ENCODE measurements at places on chromosomes 5 and 9.

DNA sequence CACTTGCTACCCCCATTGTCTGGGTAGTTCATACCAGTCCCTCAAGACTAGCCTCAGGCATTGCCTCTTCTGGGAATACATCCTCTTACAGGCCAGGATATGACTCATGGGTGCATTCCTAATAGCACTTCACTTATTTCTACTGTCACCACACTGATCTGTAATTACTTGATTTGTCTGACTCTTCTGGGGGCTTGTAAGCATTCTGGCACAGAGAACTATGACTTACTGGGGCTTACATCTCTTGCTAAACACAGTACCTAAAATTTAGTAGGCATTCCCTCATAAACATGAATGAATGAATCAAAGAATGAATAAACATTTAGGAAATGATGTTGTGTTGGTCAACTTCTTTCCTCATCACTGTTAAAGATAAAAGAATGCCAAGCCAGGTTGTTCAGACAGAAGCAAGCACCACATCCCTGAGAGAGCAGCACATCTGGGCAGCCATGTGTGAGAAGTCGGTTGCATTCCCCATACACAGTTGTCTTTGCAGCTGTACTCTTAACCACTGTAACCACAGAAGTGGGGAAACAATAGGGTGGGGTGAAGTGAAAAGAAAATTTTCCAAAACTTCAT lies 27.6 kb downstream of the IL7R start:
- DNase-seq, result no peak

DNA sequence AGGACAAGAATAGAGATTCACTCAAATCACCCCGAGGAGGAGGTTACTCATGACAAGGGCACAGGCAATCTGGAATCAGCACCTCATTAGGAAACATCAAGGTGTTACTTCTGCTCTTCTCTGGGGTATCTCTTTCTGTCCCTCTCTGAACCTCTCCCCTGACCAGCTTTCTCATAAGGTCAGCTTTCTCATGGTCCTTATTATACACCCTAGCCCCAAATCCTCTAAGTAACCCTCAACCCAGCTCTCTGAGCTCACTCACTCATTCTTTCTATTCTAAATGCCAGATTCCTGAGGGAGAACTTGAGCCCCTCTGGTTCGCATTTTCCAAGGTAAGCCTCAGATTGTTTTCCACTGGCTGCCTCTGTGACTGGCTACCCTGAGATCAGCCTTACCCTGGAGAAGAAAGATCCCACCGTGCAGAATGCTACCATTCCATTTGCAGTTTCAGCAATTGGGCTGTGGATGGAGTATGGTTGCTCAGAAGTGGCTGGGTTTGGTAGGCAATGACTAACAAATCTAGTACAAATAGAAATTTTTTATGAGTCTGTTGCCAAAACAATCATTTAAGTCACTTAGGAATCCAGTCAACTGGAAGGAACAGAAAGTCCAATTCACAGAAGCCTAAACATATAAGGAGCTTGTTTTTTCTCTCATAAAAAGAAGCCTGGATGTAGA lies 9.0 kb upstream of the TIMD4 start:
- DNase-seq, result no peak

DNA sequence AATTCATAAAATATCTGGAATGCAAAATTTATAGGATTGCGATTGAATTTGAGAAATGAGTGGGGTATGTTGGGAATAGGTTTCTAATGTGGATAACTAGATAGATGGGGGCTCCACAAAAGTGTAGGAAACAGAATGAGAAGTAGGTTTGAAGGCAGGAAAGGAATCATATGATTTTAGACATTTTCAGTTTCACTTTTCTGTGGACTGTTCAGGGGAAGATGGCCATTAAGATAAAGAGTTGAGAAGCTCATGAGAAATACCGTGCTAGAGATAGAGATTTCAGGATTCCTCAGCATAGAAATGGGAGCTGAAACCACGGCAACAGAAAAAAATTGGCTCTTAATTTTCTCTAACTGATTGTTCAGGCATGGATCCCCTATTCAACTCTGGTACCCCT lies 163.4 kb upstream of the CD180 start:
- no peak for DNase-seq

DNA sequence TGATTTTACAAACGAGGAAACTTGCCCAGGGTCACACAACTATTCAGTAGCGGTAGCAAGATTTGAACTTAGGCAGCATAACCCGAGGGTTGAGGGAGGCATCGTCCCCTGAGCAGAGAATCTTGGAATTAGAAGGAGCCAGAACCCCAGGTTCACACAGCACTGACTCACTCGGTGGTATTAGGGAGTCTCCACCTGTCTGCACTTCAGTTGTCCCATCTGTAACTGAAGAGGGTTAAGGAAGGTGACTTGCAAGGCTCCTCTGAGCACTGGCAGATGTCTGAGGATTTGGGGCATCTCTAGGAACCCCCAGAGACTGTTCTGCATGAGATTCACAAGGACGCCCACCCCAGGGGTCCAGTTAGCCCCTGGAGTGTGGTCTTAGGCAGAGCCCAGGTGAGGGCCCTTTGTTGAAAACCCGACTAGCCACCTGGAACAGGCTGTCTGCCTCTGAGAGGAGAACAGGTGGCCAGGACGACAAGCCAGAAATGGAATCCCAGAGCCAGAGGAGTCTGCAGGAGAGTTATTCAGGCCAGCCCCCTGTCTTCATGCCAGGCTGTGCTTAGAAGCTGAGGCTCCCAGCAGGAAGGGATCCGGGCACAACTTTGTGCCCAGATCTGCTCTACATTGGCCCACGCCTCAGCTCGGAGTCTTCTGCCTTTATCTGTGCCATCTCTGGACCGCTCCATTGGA lies 50.0 kb upstream of the ORM1 start:
- no peak for DNase-seq

- no peak for DNase-seq
These were observed 74.8 kb downstream of the NLN start for GRCh38 chr5:65796751-65797316.

GRCh38 chr5:102040326-102040725 lies 255.8 kb downstream of the SLCO4C1 start:
- DNase-seq, result no peak

DNA sequence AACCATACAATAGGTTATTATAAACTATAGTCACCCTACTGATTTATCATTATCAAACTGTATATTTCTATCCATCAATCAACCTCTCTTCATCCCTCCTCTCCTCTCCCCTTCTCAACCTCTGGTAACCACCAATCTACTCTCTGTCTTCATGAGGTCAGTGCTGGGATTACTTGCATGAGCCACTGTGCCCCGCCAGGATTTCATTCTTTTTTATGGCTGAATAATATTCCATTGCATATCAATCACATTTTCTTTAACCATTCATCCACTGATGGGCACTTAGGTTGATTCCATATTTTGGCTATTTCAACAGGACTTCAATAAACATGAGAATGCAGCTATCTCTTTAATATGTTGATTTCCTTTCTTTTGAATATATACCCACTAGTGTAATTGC lies 10.8 kb upstream of the PURA start:
- DNase-seq, result no peak

GRCh38 chr5:773517-774264 lies 10.8 kb downstream of the ZDHHC11B start:
- no peak for DNase-seq

- no peak for DNase-seq
These were observed 44.5 kb upstream of the SUSD3 start for GRCh38 chr9:93013856-93014582.

DNA sequence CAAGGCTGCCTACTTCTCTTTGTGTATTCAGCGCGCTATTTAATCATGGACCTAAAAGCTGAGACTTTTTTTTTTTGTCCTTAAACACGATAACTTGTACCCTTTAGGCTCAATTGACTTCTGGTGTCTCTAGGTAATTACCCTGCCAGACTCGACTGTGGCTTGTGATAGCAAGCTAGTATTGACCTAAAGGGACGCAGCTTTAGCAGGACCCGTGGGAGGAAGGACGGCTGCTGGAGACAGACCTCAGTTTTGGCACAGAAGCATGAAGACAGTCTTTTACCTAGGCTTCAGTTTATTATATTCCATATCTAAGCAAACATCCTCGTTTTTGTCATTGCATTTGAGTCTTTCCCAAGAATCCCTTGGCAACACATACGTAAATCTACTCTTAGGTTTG lies 115.3 kb downstream of the SMC2 start:
- no peak for DNase-seq

GRCh38 chr5:98989727-98990126 lies 60.9 kb upstream of the CHD1 start:
- DNase-seq, result no peak

GRCh38 chr5:102414448-102414847 lies 84.4 kb downstream of the SLCO6A1 start:
- no peak for DNase-seq

- no peak for DNase-seq
These were observed 22.2 kb upstream of the ERAP2 start for GRCh38 chr5:96854067-96854466.

- no peak for DNase-seq
These were observed 184.0 kb downstream of the SYK start for GRCh38 chr9:90985631-90986030.

DNA sequence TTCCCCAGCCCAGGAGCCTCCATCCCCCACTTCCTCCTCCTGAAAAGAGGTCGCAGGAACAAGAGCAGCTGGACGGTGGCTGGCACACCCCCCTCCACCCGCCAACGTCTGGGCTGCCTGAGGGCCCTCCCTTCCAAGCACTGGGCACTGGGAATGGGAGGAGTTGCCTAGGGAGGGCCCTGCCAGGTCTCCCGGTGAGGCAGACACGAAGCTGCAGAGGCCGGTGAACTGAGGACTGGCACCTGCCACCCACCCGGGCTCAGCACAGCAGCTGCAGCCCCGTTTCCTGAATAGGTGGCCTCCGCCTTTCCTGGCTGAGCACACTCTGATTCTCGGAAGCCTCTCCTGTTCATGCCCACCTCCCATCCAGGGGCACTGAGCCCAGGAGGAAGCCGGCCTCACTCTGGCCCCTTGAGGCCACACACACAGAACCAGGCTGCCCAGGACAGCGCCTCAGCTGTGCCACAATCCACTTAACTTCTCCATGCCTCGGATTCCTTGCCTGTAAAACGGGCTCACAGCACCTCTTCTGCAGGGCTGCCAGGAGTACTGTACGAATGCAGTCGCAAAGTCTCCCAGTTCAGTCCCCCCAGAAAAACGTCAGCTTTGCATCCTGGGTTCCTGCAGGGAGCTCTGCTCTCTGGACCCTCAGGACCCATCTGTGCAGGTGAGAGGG lies 1.3 kb downstream of the NPDC1 start:
- DNase-seq, result no peak

DNA sequence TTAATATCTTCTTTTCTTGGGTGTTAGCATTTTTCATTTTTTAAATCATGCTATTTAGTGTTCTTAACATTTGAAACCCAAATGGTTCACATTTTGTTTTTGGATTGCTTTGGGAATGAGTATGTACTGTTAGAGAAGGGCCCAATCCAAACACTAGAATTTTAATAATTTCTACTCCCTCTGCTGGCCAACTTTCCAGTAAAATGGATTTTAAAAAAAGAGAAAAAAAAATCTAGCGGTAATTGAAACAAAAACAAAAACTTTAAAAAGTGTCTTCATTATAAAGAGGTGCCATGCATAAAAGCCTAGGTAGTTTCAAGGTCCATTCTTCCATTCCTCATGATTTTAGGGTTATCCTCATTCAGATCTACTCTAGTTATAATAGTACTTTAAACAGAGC lies 32.1 kb upstream of the RICTOR start:
- DNase-seq, result no peak

DNA sequence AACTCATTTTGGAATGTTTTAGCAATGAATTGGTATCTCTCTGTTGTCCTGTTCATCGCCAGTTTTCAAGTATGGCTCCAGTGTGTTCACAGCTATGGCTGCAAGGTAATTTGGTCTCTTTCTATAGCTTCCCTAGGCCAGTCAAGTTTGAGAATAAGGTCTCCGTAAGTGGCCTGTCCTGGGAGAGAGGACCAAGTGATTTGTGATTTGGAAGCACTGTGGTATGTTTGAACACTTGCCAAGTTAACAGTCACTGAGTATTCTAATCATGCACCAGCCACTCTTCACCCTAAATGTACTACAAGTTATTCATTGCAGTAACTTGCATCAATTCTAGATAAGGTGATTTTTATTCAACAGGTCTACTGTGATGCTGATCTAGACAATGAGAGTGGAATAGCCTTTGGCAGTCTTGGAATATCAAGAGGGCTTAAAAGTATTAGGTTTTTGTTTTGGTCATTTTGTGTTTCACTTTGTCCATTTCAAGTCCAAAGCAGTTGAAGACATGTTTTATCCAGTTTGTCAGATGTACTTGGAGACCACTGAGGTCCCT lies 41.1 kb downstream of the G3BP1 start:
- no peak for DNase-seq

DNA sequence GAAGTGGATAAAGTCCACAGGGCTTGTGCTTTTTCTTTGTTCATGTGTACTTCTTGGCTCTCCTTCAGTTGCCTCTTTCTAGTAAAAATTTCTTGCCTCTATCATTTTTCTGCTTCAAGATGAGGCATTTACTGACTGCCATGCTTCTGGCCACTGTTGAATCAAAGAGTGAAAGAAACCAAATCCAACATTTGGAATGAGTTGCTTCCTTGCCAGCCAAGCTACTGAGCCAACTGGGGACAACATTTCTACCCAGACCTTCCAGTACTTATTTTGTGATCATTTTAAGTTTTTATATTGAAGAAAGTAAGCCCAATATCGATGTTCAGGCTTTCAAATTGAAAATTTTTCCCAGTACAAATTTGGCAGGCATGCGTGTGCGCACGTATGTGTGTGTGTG lies 73.2 kb downstream of the SNCAIP start:
- DNase-seq, result no peak

- DNase-seq, result no peak
These were observed 111.4 kb downstream of the LHX2 start for GRCh38 chr9:124122813-124123462.

- DNase-seq, result no peak
These were observed 574.7 kb downstream of the TLE4 start for GRCh38 chr9:80146466-80146865.

DNA sequence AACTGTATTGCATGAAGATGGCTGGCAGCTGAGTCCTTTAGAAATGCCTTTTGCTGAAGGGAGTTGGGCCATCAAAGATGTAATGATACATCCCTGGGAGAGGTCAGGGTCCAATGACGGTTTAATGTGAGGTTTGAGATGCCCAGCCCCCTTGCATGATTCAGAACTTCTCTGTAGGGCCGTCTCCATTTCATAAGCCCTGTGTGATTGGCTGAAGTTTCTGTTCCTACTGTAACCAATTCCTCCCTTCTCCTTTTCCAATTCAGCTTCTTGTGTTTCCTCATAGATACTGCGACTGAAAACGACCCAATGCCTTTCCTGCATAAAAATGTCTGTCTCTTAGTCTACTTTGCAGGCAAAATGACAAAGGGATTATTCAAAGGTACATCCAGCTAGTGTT lies 47.9 kb upstream of the ST8SIA4 start:
- DNase-seq, result no peak

DNA sequence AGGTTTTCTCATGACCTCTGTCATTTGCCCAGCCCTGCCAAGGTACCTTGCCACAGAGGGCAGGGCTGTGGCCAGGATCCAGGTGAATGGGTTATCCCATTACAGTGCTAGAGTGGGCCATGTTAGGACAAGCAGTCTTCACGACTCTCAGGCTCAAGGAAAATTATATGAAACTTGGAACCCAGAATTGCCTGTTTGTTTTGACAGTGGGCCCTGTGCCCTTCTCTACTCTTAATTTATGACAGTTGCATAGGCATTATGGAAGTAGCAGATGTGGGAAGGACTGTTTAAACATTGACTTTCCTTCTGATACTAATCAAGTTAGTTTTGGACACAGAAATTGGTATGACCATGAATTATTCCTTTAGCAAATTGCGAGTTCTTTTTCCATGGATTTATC lies 41.7 kb downstream of the ITGA2 start:
- DNase-seq, result no peak

GRCh38 chr9:81032831-81033230 lies 656.5 kb downstream of the TLE1 start:
- DNase-seq, result no peak

- DNase-seq, result no peak
These were observed 138.9 kb downstream of the WDR41 start for GRCh38 chr5:77353251-77353650.
